ENCODE measurements at places on chromosomes 12 and 14. TPM values are rescaled to one million over a fixed set of nuclear protein-coding genes. Genes with fewer than 3 reads are reported as not detected.

The MYF5 gene
- polyA plus RNA-seq, result not detected

The PPFIA2 gene
- polyA plus RNA-seq, result 0.20 TPM

The LMNTD1 gene
- polyA plus RNA-seq, result 0.57 TPM

The ACSM4 gene
- polyA plus RNA-seq, result not detected

The GZMB gene
- polyA plus RNA-seq, result not detected

The RD3L gene
- not detected for polyA plus RNA-seq

DNA sequence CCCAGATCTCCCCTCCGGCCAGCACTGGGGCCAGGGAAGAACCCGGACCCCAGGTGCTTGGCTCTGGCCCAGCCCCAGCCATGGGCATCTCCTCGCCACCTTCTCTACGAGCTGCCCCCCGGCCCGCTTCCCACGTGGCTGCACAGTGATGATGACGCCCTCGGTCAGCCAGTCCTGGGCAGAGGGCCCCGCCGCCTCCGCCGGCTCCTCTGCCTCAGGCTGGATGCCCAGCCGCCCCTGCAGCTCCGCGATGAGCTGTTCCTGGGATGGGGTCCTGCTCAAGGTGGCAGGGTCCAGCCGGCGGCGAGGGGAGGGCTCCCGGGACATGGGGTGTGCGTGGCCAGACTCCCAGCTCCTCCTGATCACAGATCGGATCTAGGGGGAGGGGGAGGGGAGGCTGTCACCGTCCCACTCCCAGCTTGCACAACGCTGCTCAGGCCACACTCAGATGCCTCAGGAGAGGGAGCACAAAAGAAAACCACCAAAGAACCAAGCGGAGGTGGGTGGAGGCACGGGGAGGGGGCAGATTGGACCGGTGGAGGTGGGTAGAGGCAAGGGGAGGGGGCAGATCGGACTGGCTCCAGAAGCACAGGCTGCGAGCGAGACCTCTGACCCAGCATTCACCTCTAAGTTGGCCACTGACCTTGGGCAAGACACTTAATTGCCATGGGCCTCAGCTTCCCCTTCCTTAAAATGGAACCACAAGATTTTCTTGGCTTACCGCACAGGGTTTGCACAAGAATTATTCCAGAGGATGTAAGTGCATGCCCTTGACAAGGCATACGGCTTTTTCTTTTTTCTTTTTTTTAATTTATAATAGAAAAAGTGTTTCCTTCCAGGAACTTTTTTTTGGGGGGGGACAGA lies 16.1 kb upstream of the RPLP0 start:
- no peak for DNase-seq

GRCh38 chr12:19245106-19245505 lies 115.6 kb downstream of the PLEKHA5 start:
- no peak for DNase-seq

DNA sequence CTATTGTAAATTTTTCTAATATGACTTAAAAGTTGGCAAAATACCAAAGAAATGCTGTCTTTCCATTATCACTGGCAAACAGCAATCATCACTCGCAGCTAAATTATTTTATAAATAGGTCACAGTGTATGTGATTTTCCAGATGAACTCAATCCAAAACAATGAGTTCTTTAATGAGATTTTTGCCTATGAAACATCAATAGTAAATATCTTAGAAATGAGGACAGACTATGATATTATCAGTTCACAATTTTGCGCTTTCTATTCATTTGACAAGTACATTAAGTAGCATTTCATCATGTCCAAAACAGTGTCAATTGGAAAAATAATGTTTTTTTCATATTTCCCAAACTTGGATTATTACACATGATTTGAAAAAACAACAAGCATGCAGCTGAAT lies 65.7 kb downstream of the PIK3C2G start:
- DNase-seq, result no peak

DNA sequence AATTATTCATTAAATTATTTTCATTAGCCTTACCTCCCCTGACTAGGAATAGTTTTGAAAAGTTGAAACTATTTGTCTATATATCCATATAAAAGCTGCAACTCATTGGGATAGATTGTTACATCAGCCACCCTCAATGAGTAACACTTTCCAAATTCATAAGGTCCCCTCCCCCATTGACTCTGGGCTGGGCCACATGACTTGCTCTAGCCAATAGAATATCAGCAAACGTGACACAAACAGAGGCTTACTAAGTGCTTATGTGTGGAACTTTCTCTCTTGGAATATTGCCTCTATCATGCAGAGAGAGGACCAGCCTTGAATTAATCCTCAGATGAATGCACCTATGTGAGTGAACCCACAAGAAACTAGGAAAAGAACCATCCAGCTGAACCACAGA lies 213.7 kb downstream of the CCDC59 start:
- DNase-seq, result no peak

DNA sequence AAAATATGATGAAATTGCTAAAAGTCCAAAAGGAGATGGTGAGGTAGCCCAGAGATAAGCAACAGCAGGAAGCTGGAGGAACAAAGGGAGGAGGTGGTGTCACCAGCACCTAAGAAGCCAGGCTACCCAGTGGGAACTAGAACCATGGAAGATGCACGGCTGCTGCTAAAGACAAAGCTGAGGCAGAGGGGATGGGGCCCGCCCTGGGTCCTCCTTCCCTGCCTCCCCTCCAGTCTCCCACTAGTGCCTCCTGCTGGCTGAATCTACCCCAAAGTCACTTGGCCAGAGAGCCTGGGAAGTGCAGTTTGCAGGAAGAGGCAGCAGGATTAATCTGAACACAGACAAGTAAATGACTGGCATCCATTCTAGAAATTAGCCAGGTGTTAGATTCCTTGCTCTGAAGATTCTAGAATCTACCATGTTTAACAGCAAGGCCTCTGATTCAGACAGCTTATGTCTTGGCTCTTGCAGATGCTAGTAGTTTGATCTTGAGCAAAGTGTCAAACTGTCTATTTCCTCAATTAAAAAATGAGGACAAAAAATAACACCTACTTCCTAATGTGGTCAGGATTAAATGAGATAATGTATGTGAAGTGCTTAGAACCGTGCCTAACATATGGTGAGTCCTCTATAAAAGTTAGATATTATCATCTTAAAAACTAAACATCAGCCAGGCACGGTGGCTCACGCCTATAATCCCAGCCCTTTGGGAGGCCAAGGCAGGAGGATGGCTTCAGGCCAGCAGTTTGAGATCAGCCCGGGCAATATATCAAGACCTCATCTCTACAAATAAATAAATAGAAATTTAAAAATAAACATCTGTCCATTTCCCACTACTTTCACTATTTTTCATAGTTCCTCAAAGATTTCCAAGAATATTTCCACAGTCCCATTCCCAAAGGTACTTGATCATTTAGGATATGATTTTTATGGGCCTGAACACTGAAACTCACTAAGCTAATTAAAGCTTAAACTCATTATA lies 5.8 kb upstream of the LRP10 start:
- no peak for DNase-seq

GRCh38 chr12:27627123-27627852 lies 69.0 kb upstream of the REP15 start:
- DNase-seq, result peak; percentile 21

- no peak for DNase-seq
These were observed 206.1 kb downstream of the SLC41A2 start for GRCh38 chr12:104752016-104752415.

GRCh38 chr12:38880288-38880687 lies 25.1 kb downstream of the CPNE8 start:
- no peak for DNase-seq

- no peak for DNase-seq
These were observed 53.4 kb downstream of the IFNG start for GRCh38 chr12:68106160-68106559.

- no peak for DNase-seq
These were observed 286.9 kb downstream of the ERC1 start for GRCh38 chr12:1277905-1278304.

DNA sequence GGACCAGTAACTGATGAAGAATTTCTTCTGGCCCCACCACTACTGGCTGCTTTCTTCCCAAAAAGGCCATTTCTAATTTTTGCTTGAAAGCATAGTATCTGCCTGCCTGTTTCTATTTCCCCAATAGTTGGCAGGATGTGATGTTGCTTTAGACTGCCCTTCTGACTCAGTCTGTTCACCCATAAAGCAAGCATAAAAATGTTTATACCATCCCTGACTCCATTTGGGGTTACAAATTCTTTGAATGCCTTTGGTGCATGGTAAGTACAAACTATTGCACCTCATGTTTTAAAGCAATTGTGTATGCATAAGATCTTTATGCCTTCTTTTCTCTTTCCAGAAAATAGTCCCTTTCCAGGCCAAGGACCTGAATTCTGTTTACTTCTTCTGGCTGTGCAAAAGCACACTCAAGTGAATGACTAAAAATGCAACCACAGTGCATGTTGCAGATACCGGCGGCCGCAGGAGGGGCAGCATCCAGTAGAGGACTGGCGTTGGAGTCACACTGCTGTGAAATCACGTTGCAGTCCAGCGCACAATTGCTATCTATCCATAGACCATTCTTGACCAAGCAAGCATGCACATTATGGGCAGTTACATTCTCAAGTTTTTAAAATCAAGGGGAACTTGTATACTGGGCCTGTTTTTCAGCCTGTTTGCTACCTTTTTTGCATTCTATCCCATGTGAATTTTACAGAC lies 82.4 kb downstream of the SLC5A8 start:
- peak; percentile 60 for DNase-seq

DNA sequence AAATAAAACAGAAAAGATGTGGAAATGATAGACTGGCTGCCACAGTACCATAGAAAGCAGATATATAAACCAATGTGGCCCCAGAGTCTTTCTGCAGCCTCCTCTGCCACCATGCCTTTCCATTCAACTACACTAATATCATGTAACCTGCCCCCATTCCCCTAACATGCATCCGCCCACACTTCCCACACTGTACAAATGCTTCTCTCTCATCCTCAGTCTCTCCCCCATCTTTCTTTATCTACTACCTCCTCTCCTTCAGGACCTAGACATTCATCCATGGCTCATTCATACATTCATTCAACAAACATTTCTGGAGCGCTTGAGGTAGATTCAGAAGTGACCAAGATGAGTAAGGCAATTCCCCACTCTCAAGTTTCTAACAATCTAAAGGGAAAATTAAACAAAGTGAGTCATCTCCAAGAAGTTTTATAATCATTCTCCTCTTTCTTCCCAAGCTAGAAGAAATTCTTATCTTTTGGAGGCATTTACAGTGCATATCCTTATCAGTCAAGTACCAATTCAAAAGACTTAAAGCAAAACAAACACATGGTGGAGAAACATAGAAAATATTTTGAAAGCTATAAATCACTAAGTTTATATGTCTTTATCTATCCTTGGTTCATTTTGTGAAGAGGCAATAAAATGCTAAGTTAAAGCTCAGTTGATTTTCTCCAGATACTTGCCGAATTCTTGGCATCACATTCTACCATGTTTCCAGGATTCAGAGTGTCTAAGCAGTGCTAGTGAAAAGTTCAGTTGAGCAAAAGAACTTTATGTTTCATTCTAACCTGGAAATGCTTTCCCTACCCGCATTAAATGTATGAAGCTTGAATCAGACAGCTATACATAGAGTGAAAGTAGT lies 70.5 kb upstream of the FRMD6 start:
- peak; percentile 57 for DNase-seq

- no peak for DNase-seq
These were observed 126.6 kb downstream of the PPM1H start for GRCh38 chr12:62808166-62808879.

GRCh38 chr14:52086711-52087110 lies 17.9 kb upstream of the NID2 start:
- DNase-seq, result no peak

DNA sequence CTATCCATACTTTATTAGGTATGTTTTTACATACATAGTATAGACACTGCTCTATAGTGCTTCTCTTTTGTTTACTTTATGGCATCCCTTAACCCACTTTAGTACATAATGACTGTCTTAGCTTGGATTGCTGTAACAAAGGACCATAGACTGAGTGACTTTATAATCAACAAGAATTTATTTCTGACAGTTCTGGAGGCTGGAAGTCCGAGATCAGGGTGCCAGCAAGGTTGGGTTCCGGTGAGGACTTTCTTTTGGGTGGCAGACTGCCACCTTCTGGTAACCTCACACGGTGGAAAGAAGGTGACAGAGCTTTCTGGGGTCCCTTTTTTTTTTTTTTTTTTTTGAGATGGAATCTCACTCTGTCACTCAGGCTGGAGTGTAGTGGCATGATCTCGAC lies 48.6 kb upstream of the PPM1H start:
- DNase-seq, result no peak

DNA sequence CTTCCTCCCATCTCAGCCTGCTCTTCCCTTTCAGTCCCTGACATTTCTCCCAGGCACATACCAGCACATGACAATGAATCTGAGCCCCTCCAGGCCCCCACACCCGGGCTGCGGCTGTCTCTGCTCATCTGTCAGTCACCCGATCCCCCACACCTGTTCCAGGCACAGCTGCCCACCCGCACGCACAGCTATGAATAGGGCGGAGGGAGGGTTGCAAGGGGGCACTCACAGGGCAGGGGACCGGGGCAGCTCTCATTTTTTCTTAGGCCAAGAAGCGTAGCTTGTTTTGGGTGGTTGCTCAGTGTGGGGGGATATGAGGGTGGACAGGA lies 43.7 kb upstream of the TSPAN9 start:
- DNase-seq, result no peak

DNA sequence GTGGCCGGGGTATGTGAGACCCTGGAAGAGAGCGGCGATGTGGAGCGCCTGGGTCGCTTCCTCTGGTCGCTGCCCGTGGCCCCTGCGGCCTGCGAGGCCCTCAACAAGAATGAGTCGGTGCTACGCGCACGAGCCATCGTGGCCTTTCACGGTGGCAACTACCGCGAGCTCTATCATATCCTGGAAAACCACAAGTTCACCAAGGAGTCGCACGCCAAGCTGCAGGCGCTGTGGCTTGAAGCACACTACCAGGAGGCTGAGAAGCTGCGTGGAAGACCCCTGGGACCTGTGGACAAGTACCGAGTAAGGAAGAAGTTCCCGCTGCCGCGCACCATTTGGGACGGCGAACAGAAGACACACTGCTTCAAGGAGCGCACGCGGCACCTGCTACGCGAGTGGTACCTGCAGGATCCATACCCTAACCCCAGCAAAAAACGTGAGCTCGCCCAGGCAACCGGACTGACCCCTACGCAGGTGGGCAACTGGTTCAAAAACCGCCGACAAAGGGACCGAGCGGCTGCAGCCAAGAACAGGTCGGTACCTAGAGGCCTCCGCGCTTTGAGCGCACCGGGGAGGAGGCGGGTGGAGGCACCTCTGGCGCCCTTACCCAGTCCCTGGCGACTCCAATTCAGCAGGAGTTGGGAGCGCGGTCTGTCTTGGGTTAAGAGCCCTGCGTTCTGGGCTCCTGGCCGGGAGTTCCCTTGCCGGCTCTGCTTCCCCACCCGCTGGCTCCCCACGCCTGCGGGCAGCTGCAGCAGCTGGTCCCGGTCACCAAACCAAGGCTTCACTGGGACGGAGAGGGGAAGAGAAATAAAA lies 700 bp downstream of the SIX6 start:
- no peak for DNase-seq

GRCh38 chr12:26451763-26452162 lies 256.4 kb downstream of the SSPN start:
- no peak for DNase-seq

Measured in AG04450 (cell line).